ENCODE measurements at places on chromosomes 4 and X. TPM values are rescaled to one million over a fixed set of nuclear protein-coding genes. Genes with fewer than 3 reads are reported as not detected.

The ANOS1 gene
- 16.5 TPM for total RNA-seq

The IL2 gene
- not detected for total RNA-seq

The PDGFRA gene
- 742 TPM for total RNA-seq

The SMIM31 gene
- not detected for total RNA-seq

The RNF212 gene
- total RNA-seq = 0.53 TPM

The RRH gene
- total RNA-seq = not detected
